ENCODE measurements at places on chromosomes 7 and 10.

- DNase-seq, result no peak
These were observed 71.6 kb downstream of the TLL2 start for GRCh38 chr10:96441987-96442643.

- no peak for DNase-seq
These were observed 231.8 kb upstream of the DKK1 start for GRCh38 chr10:52082307-52082706.

- no peak for DNase-seq
These were observed 20.3 kb downstream of the SMURF1 start for GRCh38 chr7:99123571-99124033.

- DNase-seq, result no peak
These were observed 205.1 kb downstream of the CACNB2 start for GRCh38 chr10:18345308-18345707.

DNA sequence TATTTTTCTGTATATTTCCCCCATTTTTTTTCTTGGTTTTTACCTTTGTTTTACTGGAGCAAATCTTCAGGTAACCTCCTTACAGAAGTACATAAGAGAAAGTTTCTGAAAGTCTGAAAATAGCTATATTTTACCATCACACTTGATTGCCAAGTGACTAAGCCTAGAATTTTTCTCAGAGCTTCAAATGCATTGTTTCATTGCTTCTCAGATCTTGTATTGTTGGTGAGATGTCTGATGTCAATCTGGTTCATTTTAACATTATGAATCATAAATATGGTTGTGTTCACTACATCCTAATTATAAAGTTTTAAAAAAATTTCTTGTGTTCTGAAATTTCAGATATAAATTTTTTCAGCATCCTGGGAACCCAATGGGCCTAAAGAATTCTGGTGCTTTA lies 228.2 kb downstream of the AHR start:
- no peak for DNase-seq
